Inflammatory macrophage treated with lipopolysaccharide for 4 hours (primary cell): ENCODE measurements at places on chromosomes 11 and 22.

- peak; percentile 86 for DNase-seq
Measured at GRCh38 chr11:110777775-110778174, 65.5 kb upstream of the ARHGAP20 start.

DNA sequence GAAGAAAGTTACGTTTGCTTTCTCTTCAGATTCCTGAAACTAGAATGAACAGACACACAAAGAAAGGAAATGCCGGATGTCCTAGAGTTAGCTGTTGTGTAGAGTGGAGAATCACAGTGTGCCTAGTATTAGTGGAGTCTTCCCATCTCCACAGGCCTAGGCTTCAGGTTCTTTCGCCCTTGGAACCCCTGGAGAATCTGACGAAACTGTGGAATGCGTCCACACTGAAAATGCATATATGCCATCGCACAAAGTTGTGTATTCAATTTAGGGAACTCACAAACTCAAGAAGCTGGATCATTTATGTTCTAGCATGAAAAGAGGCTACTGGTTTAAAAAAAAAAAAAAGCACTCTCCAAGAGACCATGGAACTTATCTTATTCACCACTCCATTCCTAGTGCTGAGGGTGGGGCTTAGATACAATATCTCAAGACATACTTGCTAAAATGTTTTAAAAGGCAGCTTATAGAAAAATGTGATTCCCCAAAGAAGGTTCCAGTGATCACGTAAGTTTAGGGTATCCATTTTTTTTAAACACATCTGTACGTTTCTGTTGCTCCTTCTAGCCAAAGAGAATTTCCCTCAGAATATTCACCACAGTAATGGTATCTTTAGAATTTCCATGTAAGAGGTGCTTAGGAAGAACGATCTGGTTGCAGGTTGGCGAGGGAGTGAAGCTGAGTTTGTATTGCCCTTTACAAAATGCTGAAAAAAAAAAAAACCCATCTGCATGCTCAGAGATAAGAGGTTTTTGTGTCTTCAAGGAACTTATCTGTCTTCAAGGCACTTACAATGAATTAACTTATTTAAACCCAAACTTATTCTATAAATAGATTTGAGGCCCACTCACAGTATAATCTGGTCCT, 20.0 kb downstream of the MAML2 start:
- DNase-seq: no peak

DNA sequence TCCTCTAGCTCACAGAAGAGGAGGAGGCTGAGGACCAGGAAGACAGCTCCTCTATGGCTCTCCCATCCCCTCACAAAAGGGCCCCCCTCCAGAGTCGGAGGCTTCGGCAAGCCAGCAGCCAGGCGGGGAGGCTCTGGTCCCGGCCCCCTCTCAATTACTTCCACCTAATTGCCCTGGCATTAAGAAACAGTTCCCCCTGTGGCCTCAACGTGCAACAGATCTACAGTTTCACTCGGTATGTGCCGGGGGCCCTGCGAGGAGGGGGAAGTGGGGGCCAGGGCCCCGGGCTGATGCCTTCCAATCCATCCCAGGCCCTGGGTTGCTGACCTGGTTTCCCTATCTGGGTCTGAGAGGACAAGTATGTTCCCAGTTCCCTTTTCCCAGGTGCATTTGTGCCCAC, 7.9 kb downstream of the FOXR1 start:
- DNase-seq: no peak

- peak; percentile 28 for DNase-seq
Measured at GRCh38 chr11:26753723-26754504, 32.1 kb upstream of the SLC5A12 start.

DNA sequence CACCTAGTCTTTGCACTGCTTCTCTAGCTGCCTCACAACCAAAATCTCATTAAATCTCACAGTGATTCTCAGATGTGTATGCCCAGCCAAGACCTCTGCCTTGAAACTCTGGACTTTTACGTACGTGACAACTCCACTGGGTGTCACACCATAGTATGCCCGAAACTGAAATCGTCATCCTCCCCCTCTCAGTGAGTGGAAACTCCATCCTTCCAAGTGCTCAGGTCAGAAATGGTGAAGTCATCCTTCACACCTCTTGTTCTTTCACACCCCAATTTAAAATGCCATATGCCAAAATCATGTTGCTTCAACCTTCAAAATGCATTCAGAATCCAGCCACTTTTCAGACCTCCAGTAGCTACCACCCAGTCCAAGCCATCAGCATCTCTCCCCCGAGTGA, 42.5 kb downstream of the SFI1 start:
- DNase-seq: no peak

- no peak for DNase-seq
Measured at GRCh38 chr11:17595526-17596309, 48.7 kb downstream of the OTOG start.

DNA sequence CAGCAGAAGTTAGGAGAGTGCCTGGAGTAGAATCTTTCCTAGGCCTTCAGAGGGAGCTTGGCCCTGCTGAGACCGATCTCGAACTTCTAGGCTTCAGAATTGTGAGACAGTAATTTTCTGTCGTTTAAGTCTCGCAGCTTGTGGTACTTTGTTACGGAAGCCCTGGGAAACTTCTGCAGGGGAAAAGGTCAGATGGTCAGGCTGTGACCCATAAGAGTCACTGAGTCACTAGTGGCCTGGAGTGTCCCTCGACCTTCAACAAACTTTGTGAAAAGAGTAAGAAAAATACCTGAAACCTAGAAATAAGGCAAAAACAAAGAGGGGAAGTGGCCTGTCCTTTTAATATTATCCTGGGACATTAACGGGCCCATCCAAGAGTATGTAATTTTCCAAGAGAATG, 34.6 kb downstream of the CSNK2A3 start:
- peak; percentile 49 for DNase-seq

- DNase-seq: no peak
Measured at GRCh38 chr22:43850529-43850928, 11.8 kb downstream of the SULT4A1 start.

GRCh38 chr11:118927554-118928100, 1.9 kb upstream of the BCL9L start:
- DNase-seq: no peak

- no peak for DNase-seq
Measured at GRCh38 chr22:49151256-49152126, 676.2 kb downstream of the BRD1 start.

GRCh38 chr11:133386262-133386661, 146.0 kb downstream of the OPCML start:
- no peak for DNase-seq

- DNase-seq: peak; percentile 44
Measured at GRCh38 chr11:120108154-120108784, 29.6 kb downstream of the TRIM29 start.

GRCh38 chr11:64276653-64277431, 7.6 kb downstream of the BAD start:
- peak; percentile 21 for DNase-seq
